ENCODE measurements at places on chromosomes 5 and 9.

DNA sequence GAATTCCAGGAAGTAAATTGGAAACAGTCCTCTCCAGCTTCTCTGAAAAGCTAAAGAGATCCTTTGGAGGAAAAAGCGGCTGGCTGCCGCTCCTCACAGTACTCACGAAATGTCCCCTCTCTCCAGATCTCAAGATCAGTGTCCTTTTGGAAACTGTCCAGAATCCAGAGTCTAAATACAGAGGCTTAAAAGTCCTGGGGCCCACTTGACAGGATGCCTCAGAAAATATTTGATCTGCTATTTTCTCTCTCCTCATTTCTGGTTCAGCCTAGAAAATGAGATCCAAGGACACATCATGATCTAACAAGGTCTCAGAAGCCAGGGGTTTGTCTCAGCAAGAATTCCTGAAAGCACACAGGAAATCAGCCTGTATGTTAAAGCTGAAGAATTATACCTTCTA, 7.2 kb downstream of the C1QTNF2 start:
- no peak for DNase-seq

GRCh38 chr9:91130796-91131318, 230.9 kb downstream of the AUH start:
- no peak for DNase-seq

DNA sequence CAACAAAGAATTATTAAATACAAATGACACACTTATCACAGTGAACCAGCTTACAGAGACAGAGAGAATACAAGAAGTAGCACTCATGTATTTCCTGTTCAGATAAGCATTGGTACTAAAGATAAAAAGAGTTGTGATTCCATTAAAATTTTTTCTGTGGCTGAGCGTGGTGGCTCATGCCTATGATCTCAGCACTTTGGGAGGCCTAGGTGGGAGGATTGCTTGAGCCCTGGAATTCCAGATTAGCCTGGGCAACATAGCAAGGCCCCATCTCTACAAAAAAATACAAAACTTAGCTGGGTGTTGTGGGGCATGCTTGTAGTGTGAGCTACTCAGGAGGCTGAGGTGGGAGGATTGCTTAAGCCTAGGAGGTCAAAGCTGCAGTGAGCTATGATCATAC, 32.9 kb downstream of the FCHO2 start:
- DNase-seq: no peak

DNA sequence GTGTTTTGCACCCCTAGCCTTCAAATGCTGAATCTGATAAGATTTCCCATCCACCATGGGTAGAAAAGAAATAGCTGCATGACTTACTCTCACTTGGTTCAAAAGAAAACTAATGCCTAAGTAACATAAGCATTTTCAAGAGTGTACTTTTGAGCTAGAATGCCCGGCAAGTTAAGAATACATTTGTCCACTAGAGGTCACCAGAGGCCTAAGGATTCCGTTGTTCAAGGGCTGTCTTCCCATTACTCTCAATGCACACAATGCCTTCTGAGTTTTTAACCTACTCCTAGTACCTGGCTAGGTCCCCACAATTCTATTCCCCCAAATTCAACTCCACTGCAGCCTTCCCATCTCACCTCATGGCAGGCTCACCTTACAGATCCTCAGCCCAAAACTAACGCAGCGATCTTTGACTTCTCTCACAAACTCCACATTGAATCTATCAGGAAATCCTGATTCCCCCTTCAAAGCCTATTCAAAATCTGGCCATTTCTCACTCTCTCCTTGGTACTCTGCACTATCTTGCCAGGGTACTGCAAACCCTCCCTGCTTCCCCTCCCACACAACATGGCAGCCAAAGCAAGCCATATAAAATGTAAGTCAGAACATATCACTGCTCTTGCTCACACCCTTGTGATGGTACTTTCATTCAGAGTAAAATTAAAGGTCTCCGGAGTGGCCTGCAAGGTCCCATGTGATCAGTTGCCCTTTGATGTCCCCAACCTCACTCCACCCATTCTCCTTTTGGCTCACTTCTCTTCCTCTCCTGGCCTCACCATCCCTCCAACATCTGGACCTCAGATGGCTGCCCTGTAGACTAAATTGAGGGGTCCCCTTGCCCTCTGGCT, 13.4 kb downstream of the OXCT1 start:
- peak; percentile 78 for DNase-seq

DNA sequence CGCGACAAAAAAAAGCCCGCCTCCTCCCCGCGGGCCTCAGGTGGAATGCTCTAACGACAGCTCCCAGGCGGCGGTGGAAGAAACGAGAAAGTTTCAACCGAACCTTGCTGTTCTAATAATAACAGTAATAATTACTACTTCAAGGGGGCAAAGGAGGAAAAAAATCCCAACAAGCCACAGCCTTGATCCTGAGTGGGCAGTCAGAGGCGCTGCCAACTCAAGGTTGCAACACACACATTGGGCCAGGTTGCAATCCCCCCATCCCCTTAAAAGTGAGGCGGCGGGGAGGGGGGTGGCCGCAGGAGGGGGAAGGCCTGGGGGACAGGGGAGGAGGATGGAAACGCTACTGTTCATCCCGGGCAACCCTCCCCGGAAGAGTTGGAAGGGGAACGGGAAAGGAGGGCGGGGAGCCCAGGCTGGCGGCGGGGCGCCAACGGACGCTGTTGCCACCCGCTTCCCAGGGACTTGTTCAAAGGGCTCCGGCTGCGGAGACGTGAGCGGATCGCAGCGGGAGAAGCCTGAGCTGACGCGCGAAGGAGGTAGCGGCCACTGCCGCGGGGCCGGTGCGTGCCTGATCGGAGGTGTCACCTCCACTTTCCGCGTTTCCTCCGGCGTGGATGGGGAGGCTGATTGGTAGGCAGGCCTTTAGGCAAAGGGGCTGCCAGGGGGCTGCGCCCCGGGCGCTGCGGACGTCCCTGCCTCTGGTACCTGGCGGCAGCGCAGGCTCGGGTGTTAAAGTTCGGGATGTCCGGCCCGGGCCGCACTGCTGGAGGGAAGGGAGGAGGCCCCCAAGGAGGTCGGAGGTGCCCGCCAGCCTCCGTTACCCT, 647 bp downstream of the SMARCA2 start:
- DNase-seq: peak; percentile 37

DNA sequence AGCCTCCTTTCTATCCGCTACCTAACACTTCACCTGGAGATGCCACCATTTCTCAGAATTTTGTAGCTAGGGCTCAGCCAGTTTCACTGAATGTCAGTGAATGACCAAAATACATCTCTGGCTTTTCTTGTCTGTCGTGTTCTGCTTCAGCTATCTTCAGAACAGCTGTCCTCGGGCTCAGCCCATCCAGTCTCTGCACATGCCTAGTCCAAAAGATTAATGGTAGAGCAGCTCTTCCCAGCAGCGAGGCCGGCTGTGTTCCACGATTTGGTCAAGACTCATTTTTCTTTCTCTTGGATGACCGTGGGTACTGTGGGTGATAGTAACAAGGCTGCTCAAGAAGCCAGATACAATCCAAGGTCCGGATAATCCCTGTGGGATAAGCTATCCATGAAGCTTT, 342.8 kb downstream of the GABRG2 start:
- no peak for DNase-seq

GRCh38 chr9:88680041-88680440, 145.1 kb downstream of the NXNL2 start:
- DNase-seq: no peak

DNA sequence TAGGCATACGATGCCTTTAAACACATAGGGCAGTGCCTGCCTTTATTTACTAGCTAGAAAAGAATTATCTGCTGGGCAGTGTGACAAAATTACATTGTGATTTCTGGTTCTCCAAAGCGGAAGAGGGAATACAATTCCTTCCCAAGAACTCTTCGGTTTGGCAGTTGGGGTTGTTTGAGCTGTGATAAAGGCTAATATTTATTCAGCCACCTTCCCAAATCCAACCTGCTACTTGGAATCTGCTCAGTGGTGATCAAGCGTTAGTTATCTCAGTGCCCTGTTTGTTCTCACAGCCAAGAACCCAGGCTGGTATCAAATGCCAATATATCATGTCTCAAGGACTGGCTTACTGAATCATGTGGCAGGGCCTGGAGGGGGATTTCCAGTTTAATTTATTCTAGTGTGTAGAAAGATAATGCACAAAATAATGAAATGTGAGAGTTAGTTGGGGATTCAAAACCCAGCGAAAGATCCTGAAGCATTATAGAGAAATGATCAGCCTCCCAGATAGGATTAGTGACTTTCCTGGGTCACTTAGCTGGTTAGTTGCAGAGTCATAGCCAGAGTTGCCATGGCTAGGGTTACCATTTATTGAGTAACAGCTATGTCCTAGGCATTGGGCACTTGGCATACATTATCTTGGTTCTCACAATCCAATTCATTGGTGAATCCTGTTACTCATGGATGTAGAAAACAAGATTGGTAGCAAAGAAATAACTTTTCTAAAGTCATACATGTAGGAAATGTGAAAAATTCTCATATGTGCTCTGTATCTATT, 457.0 kb upstream of the KLF4 start:
- DNase-seq: no peak

DNA sequence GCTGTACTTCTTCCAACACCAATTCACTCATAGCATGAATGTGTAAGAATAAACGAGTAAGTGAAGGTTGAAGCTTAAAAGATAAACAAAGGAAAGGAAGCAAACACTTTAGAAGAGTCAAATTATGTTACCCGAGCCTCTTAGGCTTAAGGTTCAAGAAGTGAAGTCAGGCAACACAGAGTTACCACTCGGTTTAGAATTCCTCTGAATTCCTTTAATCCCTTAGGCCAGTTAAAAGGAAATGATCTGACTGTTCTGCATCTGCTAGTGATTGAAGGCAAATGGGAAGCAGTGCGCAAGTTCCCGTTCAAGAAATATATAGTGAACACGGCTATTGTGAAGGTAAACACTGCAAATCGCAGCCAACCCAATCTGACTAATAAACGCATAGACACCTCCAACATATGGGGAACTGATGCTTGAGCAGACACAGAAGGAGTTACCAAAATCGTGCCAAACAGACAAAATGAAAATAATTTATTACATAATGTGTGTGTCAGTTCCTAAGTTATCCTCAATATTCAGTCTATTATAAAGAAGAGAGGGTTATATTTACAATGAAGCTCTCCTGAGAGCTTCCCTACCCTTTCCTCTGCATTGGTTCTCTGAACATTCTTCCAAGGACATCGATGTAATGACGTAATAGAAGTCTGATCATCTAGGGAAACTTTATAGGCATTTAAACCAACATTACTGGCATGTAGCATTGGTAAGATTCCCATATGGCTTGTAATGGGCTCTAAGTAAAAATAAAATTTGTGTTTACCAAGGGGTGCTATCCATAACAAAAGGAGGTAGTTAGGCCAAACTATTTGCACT, 837.1 kb upstream of the ZNF608 start:
- DNase-seq: no peak

DNA sequence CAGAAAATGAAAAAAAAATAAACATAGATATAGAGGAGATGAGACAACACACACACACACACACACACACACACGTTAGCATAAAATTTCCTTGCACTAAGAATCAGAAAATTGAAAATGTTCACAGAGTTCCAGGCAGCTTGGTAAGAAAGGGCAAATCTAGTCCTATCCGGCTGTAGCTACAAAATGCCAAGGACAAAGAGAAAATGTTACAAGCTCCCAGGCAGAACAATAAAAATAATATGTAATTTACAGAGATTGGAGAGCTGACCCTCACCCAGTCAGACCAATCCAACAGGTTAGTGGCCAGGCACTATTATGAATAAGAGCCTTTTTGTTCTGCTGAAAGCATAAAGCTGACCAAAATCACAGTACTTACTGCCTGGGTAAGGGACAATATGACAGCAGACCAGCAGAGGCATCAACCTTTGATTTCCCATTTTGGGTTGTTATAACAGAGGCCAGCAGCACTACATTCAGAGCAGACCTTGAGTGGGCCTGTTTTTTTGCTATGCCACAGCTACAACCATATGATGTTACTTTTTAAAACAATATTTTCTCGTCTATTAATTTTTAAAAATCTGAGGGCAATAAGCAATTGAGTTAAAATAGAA, 892.6 kb downstream of the TAF11L14 start:
- DNase-seq: no peak

- no peak for DNase-seq
Observed at GRCh38 chr5:158147227-158147626, 288.3 kb upstream of the CLINT1 start.
